ENCODE measurements at places on chromosomes 5 and 9.

DNA sequence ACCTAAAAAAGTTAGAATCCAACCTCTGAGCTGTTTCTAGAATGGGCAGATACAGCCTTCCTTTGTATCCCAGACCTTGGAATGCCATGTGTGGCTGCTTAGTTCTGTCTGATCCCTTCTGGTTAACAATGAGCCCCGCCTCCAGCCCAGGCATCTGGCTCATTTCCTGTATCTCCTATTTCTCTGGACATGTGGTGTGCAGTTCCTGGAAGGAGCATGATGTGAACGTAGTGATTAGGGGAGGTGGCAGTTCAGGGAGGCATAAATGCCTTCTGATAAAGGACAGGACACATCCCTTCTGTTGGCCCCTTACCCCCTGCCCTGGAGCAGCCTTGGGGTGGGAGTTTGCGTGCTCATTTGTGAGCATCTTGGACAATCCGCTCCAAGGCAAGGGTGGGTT, 243.0 kb downstream of the ZSWIM6 start:
- peaks cover 6% of the 10 kb centered on the region for H3K4me1 ChIP-seq
- H3K27ac ChIP-seq = peak overlapping the region; percentile 26

GRCh38 chr5:152723482-152723881, 318.4 kb upstream of the NMUR2 start:
- no peaks in the 10 kb centered on the region for H3K27me3 ChIP-seq
- no peak for DNase-seq

DNA sequence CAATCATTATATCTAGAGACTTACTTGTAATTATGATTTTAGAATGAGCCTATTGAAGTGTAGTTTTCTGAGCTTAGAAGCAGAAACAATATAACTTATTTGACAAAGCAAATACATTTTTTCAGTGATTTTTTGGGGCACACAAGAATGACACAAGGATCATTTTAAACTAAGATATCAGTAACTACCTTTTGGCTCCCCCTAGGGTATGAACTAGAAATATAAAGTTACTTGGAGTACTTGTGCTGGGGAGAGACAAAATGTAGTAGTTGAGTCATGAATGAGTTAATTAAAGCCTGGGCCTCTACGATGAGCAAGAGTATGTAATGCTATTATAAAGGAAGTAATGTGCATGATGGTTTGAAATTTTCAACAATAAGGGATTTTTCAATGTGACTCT, 1244.1 kb upstream of the ACO1 start:
- H3K36me3 ChIP-seq = no peaks in the 10 kb centered on the region
- no peaks in the 10 kb centered on the region for H3K27me3 ChIP-seq
- H3K4me3 ChIP-seq = no peak overlapping the region

DNA sequence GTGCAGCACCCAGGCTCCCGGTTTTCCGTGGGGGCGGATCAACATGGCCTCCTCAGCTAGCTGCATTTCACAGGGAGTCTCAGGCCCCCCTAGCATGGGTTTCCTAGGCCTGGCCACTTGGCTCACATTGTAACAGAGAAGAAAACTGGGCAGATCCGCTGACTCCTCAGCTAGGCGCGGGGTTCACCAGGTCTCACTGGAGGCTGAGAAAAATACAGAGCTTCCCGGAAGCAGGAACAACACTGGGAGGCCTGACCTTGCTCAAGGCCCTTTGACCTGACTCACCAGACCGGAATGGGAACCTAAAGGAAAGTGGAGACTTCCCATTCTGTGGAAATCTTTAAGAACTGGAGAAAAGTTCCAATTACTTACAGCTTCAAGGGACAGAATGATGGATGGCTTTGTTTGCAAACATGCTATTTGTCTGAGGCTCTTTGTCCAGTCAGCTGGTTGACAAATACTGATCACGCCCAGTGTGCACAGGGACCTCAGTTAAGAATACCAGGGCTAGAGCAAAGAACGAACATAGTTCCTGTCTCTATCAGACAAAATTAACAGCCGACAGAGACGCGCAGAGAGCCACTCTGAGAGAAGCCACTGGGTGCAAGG, 88.7 kb upstream of the LRRTM2 start:
- no peaks in the 10 kb centered on the region for H3K27me3 ChIP-seq
- DNase-seq = no peak
- H3K36me3 ChIP-seq = peaks cover 4% of the 10 kb centered on the region

DNA sequence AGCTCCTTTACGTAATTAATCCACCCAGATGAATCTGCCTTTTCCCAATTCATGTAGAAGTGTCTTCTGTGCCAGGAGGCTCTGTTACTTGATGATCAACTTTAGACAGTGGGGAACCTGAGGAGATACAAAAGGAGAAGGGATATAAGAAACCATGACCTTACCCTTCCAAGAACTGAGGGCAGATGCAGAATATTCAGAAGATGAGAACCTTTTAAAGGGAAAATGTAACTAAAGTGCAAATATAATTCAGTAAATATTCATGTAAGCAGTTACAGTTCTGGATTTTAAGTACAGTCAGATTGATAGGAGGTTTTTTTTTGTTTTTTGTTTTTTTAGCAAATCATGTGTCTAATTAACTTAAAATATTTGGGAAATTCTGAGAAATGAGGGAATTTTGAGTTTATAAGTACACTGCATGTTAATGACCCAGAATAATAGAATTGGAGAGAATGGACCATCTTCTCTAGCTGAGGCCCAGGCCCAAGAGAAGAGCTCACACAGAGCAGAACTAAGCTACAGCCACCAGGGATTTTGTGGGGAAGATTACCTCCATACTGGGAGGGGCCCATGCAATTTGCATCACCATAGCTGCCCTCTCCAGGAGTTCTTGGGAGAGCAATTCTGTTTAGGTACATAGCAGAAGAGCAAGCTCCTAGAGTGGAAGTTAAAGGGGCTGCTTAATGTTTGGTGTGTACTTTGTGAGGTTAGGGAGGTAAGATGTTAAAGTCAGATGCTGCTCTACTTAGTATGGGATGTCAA, 61.5 kb downstream of the SV2C start:
- no peak for DNase-seq
- peaks cover 6% of the 10 kb centered on the region for H3K27me3 ChIP-seq
- H3K27ac ChIP-seq = no peak overlapping the region
- H3K4me3 ChIP-seq = no peak overlapping the region
- peaks cover 8% of the 10 kb centered on the region for H3K4me1 ChIP-seq
- no peaks in the 10 kb centered on the region for H3K36me3 ChIP-seq

- peaks cover 42% of the 10 kb centered on the region for H3K27me3 ChIP-seq
- H3K27ac ChIP-seq = peak overlapping the region; percentile 79
- DNase-seq = peak; percentile 79
- H3K4me1 ChIP-seq = peaks cover 30% of the 10 kb centered on the region
Measured at GRCh38 chr5:140114341-140115185, 654 bp downstream of the PURA start.
